ENCODE measurements at places on chromosomes 16 and 17.

- no peak for DNase-seq
Observed at GRCh38 chr16:85163278-85164112, 51.2 kb upstream of the CIBAR2 start.

GRCh38 chr17:70552230-70552981 lies 383.1 kb downstream of the KCNJ2 start:
- peak; percentile 31 for DNase-seq

- no peak for DNase-seq
Observed at GRCh38 chr17:80225230-80225629, 5.0 kb downstream of the SLC26A11 start.

- no peak for DNase-seq
Observed at GRCh38 chr17:44310188-44310587, 1.8 kb downstream of the RUNDC3A start.

DNA sequence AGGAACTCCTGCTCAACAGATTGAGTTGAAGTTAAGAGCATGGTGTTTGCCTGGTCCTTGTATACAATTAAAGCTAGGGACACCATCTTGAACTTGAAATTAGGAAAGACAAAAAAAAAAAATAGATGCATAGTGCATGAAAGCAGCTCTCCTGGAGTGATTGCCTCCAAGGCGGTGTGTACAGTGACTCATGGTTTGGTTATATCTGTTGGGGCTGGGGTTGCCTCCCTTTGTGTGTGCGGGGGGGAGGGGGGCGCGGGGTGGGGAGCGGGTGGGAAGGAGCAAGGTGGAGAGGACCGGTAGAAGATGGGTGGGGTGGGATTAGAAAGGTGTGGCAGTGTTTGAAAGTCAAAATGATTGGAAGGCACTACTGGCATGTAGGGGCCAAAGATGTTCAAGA lies 3.4 kb downstream of the TMED6 start:
- DNase-seq, result no peak

GRCh38 chr17:79979221-79979741 lies 56.4 kb downstream of the TBC1D16 start:
- no peak for DNase-seq

DNA sequence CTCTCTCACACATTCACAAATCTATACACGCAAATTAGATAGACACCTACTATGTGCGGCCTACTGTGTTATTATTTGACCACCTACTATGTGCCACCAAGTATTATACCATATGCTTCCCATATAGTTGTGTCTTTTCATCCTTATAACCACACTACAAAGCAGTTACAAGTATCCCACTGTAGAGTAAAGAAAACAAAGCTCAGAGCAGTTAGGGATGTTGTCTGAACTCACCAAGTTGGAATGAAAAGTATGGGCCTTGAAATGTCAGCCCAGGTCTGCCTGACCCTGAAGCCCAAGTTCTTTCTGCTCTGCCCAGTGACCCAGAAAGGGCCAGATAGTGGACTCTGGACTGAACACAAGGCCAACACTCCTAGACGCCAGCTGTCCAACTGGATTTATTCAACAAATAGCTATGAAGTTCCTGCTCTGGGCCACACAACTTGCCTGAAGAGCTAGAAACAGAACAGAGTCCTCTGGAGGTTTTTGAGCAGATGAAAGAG lies 8.5 kb downstream of the KRT37 start:
- DNase-seq, result no peak

Data from COR-L47 (cell line).